ENCODE measurements at places on chromosomes 12 and 14.
A peak's percentile ranks its signal among the peaks of the same experiment; 100 is the strongest.

DNA sequence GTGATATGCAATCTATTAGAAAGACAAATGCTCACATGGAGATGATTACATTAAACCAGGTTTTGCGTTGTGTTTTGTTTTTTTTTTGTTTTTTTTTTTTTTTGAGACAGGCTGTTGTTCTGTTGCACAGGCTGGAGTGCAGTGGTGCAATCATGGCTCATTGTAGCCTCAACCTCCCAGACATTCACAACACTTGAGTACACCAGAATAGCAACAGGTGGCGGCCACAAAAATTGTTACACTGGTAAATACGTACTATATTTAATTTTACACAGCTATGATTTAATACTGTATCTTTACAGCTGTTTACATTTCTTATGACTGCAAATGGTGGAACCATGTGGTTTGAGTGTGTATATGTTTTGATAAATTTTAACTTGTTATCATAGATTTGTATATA is 60.0 kb downstream of the SCAF11 start:
- no peak for DNase-seq

- no peak for DNase-seq
Measured at GRCh38 chr12:32249777-32250176, 143.1 kb downstream of the BICD1 start.

- no peak for DNase-seq
Measured at GRCh38 chr12:19642345-19642744, 203.1 kb downstream of the AEBP2 start.

GRCh38 chr14:92783813-92784431 is 10.2 kb upstream of the GOLGA5 start:
- DNase-seq: peak; percentile 66

GRCh38 chr12:93219947-93220346 is 157.8 kb upstream of the NUDT4 start:
- no peak for DNase-seq

DNA sequence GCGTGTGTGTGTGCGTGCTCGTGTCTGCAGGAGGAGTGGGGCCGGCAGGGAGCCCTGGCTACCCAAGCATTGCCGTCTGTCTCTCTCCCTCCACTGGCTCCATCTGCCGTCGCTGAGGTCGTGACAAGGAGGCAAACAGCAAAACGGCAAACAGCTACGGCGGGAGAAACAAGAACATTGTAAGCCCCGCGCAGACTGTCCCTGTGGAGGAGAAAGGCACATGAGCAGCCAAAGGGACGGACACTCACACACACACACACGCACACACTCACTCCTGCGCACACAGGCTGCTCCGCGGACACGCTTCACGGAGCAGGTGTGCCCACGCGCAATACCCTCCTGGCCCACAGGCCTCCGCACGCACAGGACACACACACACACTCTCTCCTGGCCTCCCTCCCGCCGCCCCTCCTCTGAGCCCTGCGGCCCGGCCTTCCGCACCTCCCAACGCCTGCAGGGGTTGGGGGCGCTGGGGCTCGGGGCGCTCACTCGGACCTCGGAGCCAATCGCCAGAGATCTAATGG is 905 bp downstream of the CISTR start:
- DNase-seq: peak; percentile 73

- no peak for DNase-seq
Measured at GRCh38 chr14:99807413-99808153, 14.4 kb downstream of the EML1 start.

- no peak for DNase-seq
Measured at GRCh38 chr14:22888662-22889061, 5.6 kb downstream of the REM2 start.

DNA sequence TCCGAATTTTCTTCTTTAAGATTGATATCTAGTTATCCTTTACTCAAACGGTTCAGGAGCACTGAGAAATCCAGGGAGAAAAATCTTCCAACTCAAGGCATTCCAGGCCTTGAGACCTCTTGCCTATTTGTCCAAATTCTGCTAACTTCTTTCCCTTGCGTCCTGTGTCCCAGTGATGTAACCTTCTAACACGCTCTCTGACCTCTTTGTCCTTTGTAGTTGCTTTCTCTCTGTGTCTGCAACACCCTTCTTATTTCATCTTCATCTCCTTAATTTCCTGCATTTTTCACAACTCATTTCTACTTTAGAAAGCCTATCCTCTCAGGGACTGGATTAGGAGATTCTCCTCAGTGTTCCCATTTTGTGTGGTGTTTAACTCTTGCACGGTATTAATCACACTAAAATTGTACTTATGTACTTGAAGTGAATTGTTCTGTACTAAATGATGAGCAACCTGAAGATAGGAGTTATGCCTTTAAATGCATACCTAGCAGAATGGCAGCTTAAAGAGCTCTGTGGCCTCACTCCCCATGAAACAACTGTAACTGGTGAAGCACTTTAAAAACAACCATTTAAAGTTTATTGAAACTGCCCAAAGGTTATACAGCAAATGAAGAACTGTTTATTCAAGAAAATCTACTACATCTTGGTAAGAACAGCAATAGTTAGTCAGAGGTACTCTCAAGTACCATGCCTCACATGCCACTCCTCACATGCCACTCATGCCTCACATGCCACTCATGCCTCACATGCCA is 7.4 kb upstream of the SNAPC1 start:
- DNase-seq: no peak

DNA sequence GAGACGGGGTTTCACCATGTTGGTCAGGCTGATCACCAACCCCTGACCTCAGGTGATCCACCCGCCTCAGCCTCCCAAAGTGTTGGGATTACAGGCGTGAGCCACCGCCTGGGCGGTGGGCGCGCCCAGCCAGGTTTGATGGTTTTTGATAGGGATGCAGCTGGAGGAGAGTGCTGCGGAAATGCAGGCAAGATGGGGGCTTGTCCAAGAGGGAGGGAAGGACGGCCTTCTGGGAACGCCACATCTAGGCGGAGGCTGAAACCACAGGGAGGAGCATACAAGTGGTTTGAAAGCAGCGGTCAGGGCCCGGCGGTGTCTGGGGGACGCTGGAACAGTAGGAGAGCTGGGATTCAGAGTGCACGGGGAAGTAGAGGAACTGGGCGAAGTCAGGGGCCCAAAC is 134.6 kb downstream of the VRK1 start:
- no peak for DNase-seq

DNA sequence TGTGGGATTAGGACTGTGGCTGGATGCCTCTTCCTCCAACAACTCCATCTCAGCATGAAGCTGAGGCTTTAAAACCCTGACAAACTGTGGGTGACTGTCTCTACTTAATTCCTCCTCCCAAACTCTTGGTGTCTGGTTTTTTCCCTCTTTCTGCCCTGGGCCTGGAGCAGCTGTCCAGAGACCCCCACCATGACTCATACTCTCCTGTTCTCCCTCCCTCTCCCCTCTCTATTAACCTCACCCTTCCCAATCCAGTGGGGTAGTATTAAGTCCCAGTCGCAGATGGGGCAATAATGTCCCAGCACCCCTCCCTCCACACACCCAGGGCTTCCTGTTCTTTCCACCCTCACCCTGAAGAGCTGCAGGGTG is 2.0 kb upstream of the DNAJC14 start:
- no peak for DNase-seq

DNA sequence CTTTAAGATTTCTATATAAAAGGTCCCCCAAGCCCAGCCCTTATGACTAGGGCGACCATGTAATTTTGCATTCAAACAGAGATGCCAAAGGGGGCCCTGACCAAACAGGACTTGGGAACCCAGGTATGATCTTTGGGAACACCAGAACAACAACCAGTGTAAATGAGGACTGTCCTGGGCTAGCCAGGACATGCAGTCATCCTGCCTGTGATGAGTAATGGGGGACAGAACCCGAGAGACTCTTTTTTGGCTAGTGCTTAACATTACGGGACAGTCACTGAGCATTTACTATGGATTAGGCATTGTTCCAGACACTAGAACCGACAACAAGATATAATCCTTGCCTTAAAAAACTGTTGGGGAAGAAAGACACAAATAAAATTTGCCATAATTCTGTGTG is 337.3 kb downstream of the CACNA1C start:
- no peak for DNase-seq

GRCh38 chr14:102131741-102132140 is 8.0 kb upstream of the WDR20 start:
- no peak for DNase-seq

- DNase-seq: no peak
Measured at GRCh38 chr14:65151609-65151956, 49.3 kb upstream of the MAX start.

DNA sequence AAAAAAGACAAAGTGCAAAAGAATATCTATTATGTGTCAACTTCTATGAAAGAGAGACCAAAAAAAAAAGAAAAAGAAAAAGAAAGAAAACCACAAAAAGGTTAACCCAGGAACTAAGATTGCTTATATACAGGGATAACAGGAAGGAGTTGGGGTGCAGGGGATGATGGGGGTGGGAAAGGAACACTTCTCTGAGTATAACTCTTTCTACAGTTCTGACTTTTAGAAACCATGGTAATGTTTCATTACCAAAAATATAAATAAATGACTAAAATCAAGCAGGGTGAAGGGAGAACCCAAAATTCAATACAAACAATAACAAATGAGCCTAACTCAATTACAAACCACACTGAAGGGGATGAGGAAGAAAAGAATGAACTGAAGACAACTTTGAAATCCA is 9.1 kb downstream of the IFNG-AS1 start:
- DNase-seq: no peak

DNA sequence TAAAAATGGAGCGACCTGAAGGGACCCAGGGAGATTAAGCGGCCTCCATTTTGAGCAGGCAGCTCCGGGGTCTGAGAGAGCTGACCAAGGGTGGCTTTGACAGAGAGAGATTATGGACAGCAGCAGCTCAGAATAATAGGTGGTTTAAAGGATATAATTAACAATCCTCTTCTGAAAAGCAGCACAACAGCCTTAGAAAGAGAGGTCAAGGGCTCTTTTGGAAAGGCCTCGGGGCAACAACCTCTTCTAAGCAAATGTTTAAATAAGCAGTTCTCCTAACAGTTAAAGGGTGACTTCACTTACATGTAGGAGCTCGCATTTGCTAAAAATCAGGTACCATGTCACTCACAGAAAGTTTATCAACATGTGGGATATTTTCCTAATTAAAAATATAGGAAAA is 87.2 kb upstream of the FRMD6 start:
- DNase-seq: no peak

DNA sequence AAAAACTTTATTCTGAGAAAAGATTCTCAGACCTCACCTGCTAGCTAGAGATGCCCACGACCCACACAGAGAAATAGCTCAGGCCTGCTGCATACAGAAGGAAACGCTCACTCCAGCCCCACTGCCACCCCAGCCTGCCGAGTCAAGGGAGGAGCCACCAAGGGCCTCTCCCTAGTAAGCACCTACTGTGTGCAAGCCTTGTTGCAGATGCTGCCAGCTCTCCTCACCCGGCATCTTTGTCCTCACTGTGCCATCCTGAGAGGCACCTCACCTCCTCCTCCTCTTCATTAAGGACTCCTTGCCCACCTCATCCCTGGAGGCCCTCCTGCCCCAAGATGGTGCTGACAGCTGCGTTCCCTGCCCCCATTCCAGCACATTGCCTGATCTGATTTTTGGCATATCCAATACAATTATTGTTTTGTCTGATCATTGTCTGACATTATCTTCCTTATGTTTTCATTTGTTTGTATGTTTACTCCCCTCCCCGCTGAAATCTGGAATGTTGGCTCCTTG is 196.9 kb downstream of the SLC15A4 start:
- DNase-seq: no peak

DNA sequence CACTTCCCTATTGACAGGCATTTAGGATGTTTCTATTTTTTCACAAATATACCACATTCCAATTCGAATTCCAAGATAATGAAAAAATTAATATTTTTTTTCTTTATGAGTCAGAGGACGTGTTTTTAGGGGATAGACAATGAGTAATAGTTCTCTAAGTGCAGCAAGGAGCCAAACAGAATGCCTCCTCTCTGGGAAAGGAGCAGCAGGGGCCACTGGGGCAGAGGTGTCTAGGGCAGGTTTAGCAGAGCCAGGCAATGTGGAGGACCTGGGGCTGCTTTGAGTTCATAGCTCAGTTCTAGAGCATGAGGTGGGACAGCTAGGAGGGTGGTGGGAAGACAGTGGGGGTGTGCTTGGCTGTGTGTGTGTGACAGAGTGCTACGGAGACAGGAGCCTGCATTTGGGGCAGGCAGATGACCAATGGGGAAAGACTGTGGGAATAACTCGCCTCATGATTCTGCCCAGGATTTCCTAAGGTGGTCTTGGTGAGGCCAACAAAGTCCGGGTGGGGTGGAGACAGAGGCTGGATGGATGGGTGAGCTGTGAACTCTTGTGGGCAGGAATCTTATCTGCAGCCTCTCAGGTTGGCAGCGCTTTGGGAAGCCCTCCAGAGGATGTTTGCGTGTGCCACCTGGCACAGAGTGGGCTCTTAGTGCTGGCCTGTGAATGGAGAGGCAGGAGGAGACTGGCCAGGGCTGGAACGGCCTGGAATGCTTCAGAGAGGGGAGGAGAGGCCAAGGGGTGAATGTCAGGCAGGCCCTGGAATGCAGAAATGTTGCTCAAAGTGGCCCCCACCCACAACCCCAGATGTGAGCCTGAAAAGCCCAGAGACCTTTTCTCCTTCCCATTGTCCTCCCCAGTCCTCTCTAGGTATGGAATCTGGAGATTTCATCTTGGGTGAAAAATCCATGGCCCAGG is 2.4 kb upstream of the KRT7 start:
- no peak for DNase-seq

GRCh38 chr12:10801741-10802140 is 686 bp downstream of the TAS2R7 start:
- no peak for DNase-seq

DNA sequence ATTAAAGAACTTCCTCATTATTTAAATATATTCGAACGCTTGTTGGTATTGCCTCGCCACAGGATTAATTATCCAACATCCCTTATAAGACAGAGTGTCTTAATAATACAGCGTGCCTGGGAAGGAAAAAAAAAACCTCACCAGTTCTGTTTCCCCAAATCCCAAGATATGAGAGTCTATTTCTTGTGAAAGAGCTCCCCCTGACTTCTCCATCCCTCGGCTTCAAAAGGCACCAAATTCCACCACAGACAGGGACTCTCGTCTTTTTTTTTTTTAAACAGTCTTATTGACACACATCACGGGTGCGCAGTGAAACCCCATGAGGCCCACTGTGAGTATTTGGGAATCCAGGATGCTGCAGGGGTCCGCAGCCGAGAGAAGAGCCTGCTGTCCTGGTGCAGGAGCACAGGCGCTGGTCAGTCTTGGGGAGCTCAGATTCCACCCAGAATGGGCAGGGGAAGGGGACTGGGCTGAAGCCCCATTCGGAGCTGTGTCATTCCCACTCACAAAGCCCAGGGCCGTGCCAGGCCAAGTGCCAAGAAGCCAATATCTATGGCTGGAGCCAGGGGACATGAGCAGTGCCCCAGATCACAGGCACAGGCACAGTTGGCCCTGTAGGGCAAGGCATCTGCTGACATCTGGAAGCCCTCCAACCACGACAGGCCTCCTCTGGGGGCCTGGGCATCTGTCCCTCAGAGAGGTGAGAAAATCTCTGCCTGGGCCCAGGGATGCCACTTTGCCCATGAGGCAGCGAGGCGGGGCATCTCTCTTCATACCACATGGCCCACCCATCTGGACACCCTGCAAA is 71.9 kb downstream of the BCL11B start:
- no peak for DNase-seq

- no peak for DNase-seq
Measured at GRCh38 chr12:108788076-108788782, 56.9 kb upstream of the CORO1C start.

GRCh38 chr12:111089616-111090015 is 169.2 kb upstream of the MYL2 start:
- DNase-seq: no peak

- DNase-seq: no peak
Measured at GRCh38 chr12:61254225-61254624, 1006.0 kb upstream of the USP15 start.

- DNase-seq: no peak
Measured at GRCh38 chr12:19194963-19195362, 65.4 kb downstream of the PLEKHA5 start.

GRCh38 chr12:96814200-96814599 is 92.9 kb upstream of the NEDD1 start:
- no peak for DNase-seq

Measured in common myeloid progenitor, CD34-positive (primary cell).